Skin of body (tissue), 3 donors: ENCODE measurements at places on chromosomes 4 and X. TPM values are rescaled to one million over a fixed set of nuclear protein-coding genes. Genes with fewer than 3 reads are reported as not detected.

- no peak for DNase-seq
Observed at GRCh38 chr4:87035881-87036509, 101.2 kb downstream of the AFF1 start.

GRCh38 chr4:108693819-108694218 lies 43.4 kb downstream of the OSTC start:
- DNase-seq: no peak

DNA sequence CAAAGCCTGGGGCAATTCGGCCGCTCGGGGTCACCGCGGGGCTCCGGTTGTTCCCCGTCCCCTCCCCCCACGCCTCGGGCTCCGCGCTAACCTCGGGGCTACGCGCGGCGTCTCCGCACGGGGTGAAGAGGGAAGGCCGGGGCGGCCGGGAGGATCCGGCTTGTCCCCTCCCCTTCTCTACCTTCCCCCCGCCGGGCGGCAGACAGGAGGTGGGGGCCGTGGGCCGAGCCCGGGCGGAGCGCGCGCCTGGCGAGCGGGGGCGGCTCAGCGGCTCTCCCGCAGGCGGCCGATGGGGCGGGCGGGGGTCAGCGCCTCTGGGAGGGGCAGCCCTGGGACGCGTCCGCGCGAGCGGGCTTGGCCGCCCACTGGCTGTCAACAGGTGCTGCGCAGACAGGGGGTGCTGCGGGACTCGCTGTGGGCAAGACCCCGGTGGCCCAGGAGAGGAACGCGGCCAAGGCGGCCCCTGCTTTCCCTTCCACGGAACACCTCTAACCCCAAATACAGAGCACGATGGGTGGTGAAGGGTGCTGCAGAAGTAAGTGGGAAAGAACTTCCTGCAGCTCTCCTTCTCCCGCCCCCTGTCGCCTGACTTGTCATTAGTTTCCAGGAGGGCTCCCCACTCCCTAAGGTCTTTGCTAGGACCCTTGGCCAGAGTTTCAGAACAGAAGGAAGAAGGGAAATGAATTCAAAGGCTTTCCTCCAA lies at the start of gene PDGFC:
Gene PDGFC, minus strand, starts transcription at position 124 of the 703 bp plus-strand sequence. CDS start 896 bp downstream, outside the sequence.
- DNase-seq: peak; percentile 35

GRCh38 chrX:76657499-76657898 lies 230.0 kb downstream of the MAGEE1 start:
- DNase-seq: no peak

DNA sequence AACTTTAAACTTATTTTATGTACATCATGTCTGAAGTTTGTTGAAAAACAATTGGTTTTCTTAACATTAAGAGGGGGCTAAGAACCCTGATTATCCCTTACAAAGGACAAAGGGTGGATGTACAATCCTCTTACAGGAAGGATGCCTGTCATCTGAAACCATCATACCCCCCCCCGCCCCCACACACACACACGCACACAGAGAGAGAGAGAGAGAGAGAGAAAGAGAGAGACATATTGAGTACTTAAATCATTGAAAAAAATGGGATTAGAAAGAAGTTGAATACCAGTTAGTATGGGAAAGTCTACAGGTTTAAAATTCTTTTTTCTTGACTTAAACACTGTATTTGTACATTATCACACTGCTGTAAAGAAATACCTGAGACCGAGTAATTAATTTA lies 10.9 kb upstream of the PGM2 start:
- DNase-seq: no peak

DNA sequence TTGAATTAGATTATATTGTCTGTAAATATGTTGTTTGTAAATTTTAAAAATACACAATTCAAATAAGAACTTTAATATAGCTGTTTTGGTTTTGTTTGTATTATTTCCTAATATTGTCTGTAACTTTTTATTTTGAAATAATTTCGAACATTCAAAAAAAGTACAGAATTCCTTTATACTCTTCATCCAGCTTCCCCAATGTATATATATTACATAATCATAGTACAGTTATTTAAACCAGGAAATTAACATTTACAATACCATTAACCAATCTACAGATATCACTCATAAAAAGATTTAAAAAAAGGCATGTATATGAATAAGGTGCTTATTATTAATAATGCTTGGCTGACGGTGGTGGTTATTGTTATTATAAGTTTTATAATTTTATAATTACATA lies 84.1 kb downstream of the LRBA start:
- no peak for DNase-seq

DNA sequence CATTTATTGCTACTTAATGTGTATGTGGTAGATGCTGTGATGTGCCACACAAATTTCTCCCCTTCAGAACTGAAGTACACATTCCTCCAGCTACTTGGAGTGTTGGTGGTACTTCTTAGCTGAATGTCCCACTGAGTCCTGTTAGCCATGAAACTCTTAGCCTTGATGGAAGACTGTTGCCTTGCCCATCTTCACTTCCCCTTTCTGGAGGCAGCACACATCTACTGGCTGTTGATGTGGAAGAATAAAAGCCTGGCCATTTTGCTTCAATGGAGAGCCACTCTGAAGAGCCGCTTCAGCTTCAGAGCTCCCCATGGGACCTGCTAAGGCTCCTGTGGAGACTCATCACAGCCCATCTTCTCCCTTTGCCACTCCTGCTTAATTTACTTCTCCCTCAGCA lies 157.7 kb upstream of the PITX2 start:
- DNase-seq: no peak

GRCh38 chr4:124536946-124537345 lies 175.6 kb downstream of the ANKRD50 start:
- DNase-seq: no peak

GRCh38 chr4:86586626-86587380 lies 7.3 kb upstream of the PTPN13 start:
- DNase-seq: no peak

DNA sequence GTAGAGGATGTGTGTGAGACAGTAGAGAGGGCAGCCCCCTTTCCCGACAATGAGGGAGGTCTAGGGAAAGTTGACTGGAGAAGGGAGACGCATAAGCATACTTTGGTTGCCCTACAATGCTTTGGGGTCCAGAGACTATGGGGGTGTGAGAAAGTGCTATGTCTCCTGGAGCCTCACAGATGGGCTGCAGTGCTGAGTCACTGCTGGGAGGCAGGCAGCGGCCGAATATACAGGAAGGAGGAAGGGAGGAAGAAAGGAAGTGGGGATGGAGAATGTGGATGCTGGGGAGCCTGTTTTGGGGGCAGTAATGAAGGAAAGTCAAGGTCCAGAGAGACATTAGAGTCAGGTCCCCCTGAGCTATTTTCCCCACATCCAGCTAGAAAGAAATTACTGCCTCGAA lies 12.7 kb downstream of the DRP2 start:
- no peak for DNase-seq

DNA sequence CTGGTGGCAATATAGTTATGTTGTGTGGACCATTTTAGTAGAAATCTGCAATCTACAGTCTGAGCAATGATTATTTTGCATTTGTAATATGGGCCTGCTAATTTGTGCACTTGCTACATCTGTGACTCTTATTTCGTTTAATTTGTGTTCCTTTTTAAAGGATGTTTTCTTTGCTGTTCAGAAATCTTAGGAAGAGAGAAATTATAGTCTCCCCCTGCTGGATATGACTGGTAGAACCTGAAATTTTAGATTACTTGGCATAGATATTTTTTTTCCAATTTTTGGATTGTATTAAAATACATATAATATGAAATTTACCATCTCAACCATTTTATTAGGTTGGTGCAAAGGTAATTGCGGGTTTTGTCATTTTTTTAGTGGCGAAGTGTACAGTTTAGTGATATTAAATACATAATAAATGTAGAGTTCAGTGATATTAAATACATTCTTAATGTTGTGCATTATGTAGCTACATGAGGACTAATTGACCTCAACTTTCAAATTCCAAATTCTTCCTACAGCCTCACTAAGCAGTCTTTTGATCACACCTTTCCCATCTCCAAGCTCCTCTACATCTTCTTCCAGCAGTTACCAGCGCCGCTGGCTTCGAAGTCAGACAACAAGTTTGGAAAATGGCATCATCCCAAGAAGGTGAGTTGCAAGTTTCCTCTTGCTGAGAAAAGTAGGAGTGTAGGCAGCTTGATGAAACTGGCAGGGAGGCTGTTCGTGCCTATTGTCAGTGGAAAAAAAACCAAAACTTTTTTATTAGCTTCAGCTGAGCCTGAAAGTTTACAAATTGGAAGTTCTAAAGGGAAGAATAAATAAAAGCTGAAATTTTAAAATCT lies 82.2 kb downstream of the FNIP2 start:
- peak; percentile 20 for DNase-seq

GRCh38 chr4:34850968-34851367 lies 1393.3 kb downstream of the ARAP2 start:
- peak; percentile 83 for DNase-seq

- no peak for DNase-seq
Observed at GRCh38 chr4:153207567-153207966, 3.3 kb downstream of the TRIM2 start.

GRCh38 chr4:14130551-14130950 lies 503.0 kb upstream of the BOD1L1 start:
- DNase-seq: no peak

DNA sequence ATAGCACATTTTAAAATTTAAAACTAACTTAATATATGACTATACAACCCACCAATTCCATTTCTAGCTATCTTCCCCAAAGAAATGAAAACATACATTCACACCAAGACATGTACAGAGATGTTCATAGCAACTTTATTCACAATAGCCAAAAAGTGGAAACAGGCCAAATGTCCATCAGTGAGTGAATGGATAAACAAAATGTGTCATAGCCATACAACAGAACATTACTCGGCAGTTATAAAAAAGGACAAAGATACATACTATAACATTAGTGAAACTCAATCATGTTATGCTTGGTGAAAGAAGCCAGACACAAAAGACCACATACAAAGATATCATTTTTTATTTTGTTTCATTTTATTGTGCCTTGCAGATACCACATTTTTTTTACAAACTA lies 396.8 kb downstream of the PACRGL start:
- no peak for DNase-seq

GRCh38 chr4:33711826-33712225 lies 2532.5 kb downstream of the ARAP2 start:
- DNase-seq: no peak

GRCh38 chr4:108144451-108144850 lies 24.3 kb downstream of the LEF1 start:
- no peak for DNase-seq

DNA sequence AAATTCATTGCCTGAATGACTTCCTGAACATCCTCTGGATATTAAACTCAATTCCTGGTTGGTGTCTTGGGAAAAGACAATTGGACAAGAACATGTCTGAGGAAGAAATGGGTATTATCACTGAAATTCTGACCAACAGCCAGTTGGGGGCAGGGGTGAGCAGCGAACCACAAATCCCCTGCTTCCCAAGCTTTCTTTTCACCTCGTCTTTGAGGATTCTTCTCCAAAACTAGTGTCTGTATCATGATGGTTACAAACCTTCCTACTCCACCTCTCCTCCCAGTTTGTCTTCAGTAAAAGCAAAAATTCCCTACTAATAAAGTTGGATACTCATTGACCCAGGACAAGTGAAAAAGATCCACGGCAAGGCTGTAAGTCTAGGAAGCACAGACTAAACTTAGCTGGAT lies 48.3 kb upstream of the WDR1 start:
- peak; percentile 18 for DNase-seq

DNA sequence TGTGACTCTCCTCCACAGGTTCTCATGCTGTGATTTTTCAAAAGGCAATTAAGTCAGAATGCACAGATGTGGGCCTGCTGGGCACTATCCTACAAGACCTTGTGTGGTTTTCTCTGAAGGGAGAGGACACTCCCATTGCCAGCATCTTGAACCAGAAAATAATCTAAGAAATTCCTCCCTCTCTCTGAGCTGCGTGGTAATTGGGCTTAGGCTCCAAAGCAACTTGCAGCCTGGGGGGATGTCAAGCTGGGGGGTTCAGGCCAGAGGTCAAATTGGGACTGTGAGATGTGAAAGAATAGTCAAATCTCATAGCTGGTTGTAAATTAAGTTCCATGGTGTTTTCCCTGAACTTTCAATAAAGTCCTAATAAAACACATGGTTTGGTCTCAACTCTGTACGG lies 350.6 kb upstream of the SLC7A11 start:
- no peak for DNase-seq

DNA sequence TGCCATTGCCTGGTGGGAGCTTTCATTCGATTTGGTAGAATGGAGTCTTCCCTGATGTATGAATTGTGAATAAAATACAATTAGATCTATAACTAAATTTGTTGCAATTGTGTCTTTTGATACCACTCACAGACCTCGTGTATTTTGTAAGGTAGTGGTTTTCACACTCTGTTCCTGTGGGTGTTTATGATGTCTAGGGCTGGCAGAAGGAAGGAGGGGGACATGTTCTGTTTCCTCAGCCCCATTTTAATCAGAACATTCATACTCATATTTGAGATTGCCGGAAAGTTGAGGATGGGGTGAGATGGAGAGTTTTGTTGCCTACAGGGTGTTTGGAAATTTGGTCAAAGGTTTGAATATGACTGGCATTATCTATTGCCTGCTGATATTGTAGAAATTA lies 42.9 kb downstream of the PTTG2 start:
- no peak for DNase-seq

DNA sequence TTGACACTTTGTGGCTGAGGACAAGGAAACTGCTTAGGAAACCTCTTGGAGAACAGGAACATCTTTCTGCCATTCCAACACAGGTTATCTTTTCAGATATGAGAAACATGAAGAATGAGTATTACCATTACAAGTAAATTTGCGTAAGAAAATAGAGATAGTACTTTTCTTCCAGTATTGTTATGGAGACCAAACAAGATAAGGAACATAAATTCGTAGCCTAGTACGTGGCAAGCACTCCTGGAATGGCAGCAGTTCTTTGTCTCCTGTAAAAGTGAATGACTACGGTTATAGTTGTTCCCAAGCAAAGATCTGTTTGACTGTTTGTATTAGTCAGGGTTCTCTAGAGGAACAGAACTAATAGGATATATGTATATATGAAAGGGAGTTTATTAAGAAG lies 843.1 kb downstream of the STIM2 start:
- DNase-seq: no peak

DNA sequence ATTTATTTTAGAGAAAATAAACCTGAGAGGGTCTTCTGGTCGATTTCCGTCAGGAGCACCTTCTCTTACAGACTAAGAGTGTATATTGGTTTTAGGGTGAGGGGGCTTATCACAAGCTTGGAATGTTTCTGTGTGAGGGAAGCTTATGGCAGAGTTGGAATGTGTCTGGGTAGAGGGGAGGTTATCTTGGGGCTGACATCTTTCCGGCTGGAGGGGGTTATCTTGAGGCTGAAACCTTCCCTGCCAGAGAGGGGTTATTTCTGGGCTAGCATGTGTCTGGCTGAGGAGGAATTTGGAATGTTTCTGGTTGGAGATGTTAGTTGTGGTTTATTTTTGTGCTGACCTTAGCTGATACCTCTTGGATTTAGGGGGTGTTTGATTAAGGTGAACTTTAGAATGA lies 1312.1 kb downstream of the ADGRL3 start:
- DNase-seq: no peak

Gene AWAT2
- 2.5 TPM for total RNA-seq

Gene HTT
- 56.2 TPM for total RNA-seq

Gene MAGEC1
- total RNA-seq: not detected

Gene NHS
- total RNA-seq: 6.6 TPM

Gene CLRN2
- not detected for total RNA-seq

Gene RS1
- not detected for total RNA-seq
